ENCODE measurements at places on chromosomes 7 and 10. TPM values are rescaled to one million over a fixed set of nuclear protein-coding genes. Genes with fewer than 3 reads are reported as not detected.
A peak's percentile ranks its signal among the peaks of the same experiment; 100 is the strongest.

- no peak for DNase-seq
These were observed 641.2 kb upstream of the LRRTM3 start for GRCh38 chr10:66284621-66285020.

- DNase-seq: peak; percentile 41
These were observed 507 bp downstream of the PDZD8 start for GRCh38 chr10:117374506-117375359.

DNA sequence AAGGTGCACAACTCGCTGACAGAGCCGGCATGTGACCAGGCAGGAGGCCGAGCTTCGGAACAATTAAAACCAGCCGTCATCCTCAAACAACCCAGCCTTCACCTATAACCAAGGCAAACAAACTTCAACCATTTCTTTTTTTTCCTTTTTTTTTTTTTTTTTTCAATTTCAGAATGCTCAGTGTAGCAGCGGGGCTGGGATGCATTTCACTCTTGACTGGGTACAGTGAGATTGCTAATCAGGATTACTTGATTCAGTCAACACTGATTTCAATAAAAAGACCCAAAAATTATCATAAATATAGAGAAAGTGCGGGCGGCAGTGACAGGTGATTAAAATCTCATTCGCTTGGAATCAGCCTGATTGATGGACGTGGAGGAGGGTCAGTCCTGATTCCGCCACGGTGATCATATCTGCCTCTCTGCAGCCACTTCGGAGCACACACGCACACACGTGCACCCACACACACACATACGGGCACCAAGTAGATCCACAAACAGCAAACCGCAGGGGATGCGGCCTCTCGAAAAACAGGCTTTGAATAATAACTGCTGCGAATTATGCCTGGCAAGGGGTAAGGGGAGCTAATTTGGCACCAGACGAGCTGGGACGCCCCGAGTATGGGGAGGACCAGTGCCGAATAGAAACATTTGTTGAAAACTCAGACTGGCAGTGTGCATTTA, 31.2 kb downstream of the EBF3 start:
- DNase-seq: no peak

DNA sequence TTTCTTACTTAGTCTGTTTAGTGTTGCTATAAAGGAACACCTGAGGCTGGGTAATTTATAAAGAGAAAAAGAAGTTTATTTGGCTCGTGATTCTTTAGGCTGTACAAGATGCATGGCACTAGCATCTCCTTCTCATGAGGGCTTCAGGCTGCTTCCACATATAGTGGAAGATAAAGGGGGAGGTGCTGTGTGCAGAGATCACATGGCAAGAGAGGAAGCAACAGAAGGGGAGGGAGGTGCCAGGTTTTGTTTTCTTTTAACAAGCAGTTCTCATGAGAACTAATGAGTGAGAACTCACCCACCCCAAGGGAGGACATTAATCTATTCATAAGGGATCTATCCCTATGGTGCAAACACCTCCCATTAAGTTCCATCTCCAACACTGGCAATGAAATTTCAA, 17.3 kb downstream of the CYP2E1 start:
- no peak for DNase-seq

DNA sequence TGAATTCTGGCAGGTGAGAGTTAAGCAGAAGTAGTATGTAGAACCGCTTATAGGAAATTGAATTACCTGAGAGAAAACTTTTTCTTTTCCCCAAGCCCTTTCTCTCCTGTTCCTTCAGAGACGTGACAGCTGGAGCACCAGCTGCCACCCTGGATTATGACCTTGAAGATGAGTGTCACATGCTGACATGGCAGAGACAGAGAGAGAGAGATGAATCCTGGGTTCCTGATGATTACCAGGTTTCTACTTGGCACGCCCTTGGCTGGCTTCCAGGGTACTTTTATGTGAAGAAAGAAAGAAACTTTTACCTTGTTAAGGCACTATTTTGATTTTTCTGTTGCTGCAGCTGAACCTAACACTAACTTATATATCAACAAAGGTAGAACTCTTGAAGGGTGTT, 99.9 kb downstream of the GPR26 start:
- DNase-seq: no peak

DNA sequence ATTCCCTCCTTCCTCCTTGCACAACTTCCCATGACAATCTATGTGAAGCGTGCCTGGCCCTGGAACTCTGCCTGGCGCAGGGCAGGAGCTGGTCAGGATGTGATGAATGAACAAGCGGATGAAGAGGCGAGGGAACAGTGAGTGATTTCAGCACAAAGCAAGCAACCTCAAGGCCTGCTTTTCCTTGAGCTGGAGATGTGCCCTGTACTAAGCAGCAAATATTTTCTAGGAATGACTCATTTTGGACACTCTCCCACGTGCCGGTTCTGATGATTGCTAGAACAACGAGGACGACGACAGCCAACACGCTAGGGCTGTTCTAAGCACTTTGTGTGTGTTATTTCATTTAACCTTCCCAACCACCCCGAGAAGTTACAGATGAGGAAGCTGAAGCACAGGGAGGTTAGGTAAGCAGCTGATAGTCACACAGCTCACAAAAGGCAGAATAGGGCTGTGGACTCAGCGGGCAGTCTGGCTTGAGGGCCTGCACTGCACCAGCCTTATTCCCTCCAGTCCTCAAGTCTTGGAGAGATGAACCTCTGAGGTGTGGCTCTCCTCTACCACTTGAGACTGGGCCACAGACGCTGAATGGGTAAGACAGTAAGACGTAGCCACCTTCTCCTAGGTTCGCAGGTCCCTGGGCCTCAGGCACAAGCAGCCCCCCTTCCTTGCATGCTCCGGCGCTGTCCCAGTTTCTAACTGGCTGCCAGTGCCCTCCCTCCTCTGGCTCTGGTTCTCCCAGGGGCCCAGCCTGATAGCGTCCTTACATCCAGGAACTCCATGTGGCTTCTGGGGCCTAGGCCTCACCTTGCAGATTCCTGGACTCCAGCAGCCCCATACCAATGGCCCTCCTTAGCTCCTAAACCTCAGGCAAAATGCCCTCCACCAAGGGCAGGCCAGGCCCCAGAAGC, 59.0 kb downstream of the YKT6 start:
- DNase-seq: no peak

DNA sequence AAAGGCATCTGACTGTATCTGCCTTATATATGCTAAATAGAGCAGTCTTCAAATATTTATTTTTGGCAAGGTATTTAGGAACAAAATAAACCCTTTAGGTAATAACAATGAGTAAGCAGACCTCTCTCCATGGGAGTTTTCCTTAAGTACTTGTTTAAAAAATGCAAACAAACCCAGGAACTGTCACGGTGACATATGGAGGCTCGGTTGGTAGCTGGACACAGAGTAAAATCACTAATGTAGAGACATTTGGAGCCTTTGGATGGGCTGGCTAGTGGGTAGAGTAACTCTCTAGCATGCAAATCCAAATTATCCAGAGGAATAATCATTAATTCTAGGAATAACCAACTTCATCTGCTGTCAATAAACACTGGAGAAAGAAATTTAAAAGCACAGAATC, 71.6 kb upstream of the LAMB4 start:
- DNase-seq: no peak

DNA sequence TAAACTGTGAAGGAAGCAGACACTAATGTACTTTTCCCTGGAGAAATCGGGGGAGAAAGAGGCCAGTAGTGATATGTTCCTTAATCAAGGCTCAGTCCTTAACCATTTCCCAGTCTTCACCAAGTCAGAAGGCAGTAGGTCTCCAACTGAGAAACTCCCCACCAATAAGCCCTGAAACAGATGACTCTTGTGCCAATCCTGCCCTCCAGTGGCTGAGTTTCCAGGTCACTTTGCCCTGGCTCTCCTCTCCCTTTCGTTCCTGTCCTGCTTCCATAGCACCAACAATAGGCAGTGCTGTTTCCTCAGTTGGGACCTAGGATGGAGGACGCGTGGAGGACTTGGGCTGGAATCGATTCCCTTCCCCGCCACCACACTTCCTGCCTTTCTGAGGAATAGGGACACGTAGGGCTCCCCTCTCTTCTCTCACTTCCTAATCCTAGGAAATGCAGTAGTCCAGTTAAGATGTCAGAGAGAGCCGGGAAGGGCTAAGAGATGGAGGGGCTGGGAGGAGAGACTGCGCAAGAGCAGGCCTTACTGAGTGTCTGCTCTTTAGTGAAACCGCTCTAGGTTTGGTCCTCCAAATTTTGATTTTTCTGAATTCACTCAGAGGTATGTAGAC, 23.4 kb downstream of the ATOH7 start:
- DNase-seq: peak; percentile 26

- DNase-seq: no peak
These were observed 44.7 kb downstream of the SPAG6 start for GRCh38 chr10:22389856-22390589.

DNA sequence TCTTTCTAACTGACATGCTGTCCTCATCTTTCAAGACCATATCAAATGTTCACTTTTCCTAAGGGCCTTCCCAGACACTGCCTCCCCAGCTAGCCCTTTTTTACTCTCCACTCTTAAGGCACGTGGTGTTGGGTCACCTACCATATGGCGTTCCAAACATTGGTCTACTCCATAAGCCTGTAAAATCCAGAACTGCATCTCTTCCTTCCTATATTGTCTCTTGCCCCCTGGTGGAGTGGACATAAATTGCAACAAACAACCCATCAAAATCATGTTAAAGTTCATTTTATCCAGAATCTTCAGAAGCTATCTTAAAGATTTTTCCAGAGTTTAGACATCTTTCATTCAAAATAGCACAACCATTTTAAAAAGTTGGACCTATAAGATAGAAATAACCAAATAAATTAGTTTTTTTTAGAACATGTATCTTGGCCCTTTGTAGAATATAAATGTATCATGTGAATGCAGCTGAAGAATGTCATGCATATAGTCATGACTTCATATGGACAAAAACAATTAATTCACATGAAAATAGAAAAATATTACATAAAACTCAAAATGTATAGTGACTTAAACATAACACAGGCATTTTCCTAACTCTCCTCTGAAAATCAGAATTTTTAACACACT, 180.6 kb upstream of the CHRM2 start:
- no peak for DNase-seq

- DNase-seq: peak; percentile 40
These were observed 284.3 kb downstream of the SORCS3 start for GRCh38 chr10:104925232-104925851.

DNA sequence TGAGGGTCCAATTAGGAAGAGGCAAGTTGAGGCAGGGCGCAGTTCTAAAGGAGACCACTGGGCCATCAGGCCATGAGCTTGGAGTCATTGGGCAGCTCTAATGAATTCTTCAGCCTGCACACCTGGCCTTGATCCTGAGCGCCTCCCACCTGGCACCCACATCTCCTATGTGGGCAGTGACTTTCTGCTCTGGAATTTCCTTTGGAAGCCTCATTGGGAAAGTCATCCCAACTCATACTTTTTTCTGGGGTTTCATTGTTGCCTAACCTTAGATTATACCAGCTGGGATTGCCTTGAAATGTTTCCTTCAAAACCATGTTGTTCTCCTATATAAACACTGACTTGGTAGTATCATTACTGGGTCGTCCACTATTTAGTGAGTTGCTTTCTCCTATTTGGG, 54.1 kb downstream of the PLPP4 start:
- no peak for DNase-seq

DNA sequence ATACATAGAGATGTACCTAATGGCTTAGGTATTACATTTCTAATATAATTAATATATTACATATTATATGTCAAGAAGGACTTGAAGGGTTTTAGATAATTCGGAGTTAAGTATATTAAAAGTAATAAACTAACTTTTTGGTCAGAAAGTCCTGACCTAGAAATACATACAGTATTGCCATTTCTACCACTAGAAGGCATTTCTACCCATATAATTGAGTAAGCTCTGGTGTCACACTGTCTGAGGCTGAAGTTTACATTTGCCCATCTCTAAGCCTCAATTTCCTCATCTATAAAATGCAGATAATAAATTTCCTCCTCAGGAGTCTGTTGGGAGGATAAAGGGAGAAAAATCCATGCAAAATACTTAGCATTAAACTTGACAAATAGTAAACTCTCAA, 7.1 kb downstream of the FKBP14 start:
- no peak for DNase-seq

- no peak for DNase-seq
These were observed 33.9 kb downstream of the LRRC4 start for GRCh38 chr7:127997226-127997922.

DNA sequence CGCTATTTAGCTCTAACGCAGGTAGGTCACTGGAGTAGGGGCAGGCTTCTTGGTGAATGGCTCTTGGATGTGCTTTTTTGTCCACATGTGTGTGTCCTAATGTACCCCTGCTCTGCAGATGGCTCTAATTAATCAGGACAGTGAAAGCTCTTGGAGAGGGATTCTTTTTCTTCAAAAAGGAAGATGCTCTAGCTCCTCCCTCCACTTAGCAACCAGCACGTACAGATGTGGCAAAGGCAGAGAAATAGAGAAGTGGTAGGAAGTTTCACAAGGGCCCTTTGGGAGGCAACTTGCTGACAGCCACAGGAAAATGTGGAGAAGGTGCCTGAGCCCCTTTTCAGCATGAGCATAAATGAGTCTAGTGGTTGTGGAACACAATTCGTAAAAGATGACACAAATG, 221.7 kb downstream of the PLXNA4 start:
- DNase-seq: no peak

DNA sequence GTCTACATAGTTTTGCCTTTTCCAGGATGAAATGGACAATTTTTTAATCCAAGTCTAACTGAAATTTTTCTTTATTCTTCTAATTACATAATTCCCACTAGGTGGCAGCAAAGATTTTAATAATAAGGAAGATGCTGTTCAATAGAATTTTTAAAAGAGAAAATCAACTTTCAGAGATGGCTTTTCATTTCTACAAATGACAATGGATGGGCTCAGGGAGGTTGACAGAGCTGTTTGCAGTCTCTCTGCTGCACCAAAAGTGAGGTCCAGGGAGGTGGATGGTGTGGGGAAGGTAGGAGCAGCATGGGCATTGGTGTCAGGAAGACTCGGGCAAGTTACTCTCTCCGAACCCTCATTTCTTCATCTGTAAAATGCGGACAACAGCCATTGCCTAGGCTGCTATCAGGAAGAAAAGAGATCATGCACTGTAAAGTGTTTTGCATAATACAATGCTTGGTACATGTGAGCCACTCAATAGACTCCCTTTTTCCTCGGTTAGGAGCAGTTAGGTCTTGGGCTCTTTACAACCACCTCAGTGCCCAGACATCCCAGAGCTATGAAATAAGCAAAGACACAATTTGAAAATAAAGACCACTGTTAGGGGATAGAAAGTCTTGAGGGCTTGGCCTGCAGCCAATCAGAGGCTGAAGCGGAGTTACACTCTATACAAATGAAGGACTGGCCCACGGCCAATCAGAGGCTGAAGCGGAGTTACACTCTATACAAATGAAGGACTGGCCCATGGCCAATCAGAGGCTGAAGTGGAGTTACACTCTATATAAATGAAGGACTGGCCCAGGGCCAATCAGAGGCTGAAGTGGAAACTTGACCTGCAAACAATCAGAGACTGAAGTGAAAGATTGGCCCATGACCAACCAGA, 107.1 kb downstream of the ABLIM1 start:
- no peak for DNase-seq

GRCh38 chr10:35554036-35554435, 51.1 kb upstream of the GJD4 start:
- no peak for DNase-seq

Gene FOXI2
- not detected for total RNA-seq

Gene CRYGN
- 0.34 TPM for total RNA-seq

Gene SLC16A9
- 0.10 TPM for total RNA-seq

Gene TAS2R39
- total RNA-seq: not detected

Gene SPDYE18
- total RNA-seq: 0.99 TPM

Gene SLC13A1
- not detected for total RNA-seq

Gene SFTPA2
- total RNA-seq: not detected

Gene GIMAP1
- 19.0 TPM for total RNA-seq

Gene DDC
- not detected for total RNA-seq

Gene GJD4
- not detected for total RNA-seq

Data from activated CD8-positive, alpha-beta T cell treated with anti-CD3 and anti-CD28 coated beads, Interleukin-2, amount 10 ng/mL, durations not matched to agents 7 days and 5 days (primary cell).